ENCODE measurements at places on chromosomes 7 and 10. TPM values are rescaled to one million over a fixed set of nuclear protein-coding genes. Genes with fewer than 3 reads are reported as not detected.

The SHLD2 gene
- total RNA-seq, result 40.6 TPM

The MICALL2 gene
- total RNA-seq, result 12.6 TPM

The ADCYAP1R1 gene
- total RNA-seq, result 1.4 TPM

The MCM10 gene
- 49.7 TPM for total RNA-seq

The FAM25C gene
- total RNA-seq, result not detected

The SLC35G1 gene
- 15.0 TPM for total RNA-seq

The STEAP2 gene
- 8.6 TPM for total RNA-seq

The FAM53B gene
- 17.6 TPM for total RNA-seq

The OR2A7 gene
- total RNA-seq, result not detected

GRCh38 chr7:114759347-114760062, 162.4 kb upstream of the MDFIC start:
- DNase-seq, result peak; percentile 11

DNA sequence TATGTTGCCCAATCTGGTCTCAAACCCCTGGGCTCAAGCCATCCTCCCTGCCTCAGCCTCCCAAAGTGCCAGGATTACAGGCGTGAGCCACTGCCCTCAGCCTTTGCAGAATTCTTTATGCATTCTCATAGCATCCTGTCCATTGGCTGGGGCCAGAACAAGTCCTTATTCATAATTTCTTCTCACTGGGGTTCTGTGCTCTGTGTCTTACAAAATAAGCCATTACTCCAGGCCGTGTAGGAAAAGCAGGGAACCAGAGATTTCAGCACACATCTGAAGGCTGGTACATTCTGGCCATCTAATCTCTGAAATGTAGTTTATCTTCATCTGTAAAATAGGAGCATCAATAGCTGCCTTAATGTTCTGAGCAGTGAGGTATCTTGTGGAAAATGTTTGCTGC, 10.3 kb upstream of the OCM start:
- DNase-seq, result no peak

GRCh38 chr10:78450239-78450638, 416.6 kb downstream of the RPS24 start:
- DNase-seq, result no peak

- DNase-seq, result no peak
Observed at GRCh38 chr10:132441818-132442524, 45.0 kb downstream of the PWWP2B start.

- DNase-seq, result no peak
Observed at GRCh38 chr10:124470544-124471434, 9.2 kb downstream of the LHPP start.

DNA sequence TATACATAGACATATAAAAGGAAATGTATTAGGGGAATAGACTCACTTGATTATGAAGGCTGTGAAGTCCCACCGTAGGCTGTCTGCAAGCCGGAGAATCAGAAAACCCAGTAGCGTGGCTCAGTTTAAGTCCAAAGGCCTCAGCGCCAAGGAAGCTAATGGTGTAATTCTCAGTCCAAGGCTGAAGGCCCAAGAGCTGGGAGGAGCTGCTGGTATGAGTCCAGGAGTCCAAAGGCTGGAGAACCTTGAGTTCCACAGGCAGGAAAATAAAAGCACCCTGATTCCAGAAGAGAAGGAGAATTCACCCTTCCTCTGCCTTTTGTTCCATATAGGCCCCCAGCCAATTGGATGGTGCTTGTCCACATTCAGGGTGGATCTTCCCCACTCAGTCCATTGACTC, 166.2 kb upstream of the TAC1 start:
- no peak for DNase-seq

DNA sequence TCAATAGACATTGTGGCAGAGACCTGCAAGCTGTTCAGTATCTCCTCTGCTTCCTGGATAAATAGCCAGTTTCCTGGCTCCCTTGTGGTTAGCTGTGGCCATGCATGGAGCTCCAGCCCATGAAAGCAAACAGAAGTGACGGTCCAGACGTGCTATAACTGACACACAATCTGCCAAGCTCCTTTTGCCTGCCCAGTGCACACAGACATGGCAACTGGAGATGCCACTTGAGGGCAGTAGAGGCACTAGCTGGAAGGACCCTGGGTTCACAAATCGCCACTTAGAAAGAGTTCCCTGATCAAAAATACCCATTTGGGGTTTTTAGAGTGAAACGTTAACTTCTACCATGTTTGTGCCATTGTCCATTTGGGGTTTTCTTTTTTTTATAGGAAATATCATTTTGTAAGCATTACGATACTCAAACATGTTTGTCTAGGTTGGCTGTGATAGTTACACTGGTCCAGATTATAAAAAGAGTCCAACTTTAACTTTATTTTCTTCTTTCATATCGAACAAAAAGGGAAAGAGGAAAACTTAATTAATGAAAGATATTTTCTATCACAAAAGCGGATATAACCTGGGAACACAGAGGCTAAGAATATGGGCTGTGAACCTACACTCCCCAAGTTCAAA, 31.3 kb downstream of the KIN start:
- DNase-seq, result peak; percentile 27

GRCh38 chr7:3206771-3207191, 94.3 kb upstream of the SDK1 start:
- DNase-seq, result no peak

GRCh38 chr10:98212196-98212595, 55.8 kb downstream of the LOXL4 start:
- DNase-seq, result no peak

DNA sequence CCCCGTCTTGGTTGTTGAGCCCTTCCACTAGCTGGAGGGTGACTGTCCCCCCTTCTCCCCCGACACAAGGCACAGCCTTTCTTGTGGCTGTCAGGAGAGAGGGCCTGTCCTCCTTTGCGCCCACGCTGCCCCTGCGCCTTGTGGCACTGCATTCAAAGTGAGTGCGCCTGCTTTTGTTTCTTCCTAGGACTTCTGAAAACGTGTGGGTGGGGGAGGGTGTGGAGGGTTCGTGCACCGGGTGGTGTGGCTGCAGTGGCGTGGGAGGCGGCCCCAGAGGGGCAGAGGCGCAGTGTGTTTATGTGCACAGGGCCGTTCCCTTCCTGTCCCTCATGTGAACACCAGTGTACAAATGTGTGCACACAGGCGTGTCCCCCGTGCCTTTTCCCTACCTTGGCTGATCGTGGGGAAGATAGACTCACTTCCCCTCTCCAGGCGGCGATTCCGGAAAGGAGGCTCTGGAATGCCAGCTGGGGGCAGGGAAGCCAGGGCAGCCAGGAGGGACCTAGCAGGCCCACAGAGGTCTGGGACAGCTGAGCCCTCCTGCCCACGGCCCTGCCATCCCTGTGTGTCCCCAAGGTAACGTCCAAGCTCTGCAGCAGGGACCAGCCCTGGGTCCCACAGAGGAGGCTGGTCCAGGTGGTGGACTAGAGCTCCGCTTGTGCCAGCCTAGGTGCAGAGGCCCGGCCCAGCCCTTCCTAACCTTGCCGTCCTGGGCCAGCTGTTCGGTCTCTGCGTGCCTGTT, 88.8 kb downstream of the LHPP start:
- DNase-seq, result no peak

GRCh38 chr10:113433711-113434110, 119.1 kb upstream of the HABP2 start:
- DNase-seq, result no peak

DNA sequence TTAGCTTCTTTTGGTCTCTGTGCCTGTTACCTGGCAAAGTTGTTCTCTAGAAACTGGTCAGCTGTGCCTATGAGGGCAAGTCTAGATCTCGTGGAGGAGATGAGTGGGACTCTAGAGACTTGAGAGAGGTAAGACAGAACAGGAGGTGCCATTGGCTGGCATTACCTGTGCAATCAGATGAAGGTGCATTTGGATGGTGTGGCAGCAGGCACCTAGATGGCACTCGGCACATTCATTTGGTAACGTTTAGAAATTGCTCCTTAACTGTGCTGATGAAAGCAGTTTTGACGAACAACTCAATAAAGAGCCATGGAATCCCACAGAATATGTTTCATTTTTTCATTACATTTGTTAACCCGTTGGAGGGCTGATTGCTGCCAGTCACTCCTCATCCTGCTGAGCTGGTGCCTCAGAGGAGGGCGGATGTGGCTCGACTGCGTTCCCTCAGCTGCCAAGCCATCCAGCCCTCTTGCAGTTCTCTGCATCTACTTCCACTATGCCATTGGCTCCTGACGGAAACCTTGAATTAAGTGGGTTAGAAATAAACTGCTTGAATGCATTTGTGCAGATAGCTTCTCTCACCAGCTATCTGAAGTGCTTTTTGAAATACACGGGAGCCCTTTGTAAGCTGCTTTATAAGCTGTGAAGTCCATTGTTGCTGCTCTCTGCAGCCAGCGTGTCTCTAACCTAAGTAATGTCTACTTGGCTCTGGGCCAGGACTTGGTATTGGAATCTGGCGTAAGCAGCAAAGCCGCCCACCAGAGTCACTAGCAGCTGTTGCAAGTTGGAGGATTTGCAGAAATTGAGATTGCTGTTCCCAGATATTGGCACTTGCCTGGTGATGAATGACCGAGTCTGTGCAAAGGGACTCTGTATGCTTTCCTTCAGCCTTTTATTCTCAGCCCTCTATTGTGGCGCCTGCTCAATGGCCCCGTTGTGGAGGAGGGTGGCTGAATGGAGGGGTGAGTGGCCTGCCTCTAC, 87.4 kb downstream of the LRRC4 start:
- no peak for DNase-seq

DNA sequence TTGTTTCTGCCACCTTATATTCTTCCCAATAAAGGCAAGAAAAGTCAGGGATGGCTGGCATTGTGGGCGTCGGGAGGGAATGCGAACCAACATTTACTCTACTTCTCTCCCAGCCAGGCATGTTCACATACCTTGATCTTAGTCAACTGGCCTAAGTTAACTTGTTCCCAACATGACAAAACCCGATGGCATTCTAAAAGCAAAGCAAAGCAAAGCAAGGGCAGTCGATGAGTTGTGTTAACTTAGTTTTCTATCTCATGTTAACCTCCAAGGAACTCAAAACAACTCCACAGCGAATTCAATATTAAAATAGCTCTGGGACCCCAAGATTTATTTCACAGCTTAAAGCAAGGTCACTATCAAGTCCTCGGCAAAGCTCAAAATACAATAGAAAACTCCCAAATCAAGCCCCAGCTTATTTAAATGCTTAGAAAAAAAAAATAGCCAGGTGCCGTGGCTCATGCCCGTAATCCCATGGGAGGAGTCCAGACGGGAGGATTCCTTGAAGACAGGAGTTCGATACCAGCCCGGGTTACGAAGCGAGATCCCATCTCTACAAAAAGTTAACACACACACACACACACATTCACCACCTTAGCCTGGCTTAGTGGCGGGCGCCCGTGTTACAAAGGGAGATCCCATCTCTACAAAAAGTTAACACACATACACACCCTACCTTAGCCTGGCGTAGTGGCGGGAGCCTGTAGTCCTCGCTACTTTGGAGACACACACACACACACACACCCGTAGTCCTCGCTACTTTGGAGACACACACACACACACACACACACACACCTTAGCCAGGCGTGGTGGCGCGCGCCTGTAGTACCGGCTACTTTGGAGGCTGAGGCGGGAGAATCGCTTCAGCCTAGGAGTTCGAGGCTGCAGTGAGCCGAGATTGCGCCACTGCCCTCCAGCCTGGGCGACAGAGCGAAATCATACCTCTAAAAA, 901 bp upstream of the CCNY start:
- DNase-seq, result peak; percentile 32

DNA sequence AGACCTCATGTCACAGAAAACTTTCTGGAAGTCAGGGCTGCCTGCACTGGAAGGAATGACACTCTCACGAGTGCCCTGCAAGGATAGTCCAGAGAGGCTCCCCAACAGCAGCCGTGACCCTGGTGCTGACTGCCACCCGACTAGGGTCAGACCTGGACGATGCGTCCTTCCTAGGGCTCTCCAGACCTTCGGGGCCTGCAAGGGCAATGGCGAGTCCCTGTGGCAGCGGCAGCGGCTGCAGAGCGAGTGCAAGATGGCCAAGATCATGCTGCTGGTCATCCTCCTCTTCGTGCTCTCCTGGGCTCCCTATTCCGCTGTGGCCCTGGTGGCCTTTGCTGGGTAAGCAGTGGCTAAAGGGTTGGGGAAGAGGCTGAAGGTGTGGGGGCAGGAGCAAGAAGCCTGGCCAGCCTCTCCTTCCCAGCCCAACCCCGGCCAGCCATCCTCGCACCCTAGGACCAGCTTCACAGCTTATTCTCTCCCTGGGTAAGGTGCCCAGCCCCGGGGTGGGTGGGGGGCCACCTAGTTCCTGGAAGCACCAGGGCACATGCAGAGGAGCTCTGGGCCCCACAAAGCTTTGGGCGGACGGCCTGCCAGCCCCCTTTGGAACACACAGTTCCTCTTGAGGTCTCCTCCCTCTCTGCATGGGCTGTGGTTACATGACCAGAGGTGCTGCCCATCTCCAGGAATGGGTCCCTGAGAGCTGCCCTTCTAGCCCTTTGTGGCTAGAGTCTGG, 5.5 kb downstream of the OPN4 start:
- no peak for DNase-seq

DNA sequence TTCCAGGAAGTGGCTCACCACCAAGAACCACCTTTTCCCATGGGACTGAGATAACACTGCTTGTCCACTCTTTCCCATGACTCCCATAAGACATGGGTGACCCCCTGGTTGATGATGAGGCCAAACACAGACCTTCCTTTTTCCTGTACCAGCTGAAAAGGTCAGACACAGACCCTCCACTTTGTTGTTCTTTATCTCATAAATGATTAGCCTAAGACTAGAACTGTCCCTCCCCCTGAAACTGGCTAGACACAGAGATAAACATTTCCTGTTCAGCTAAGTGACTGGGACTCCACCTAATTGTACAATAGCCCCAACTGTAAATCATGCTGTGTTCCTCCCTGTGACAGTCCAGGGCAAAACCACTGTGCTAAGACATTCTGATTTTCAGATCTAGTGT, 8.2 kb upstream of the NRG3 start:
- DNase-seq, result peak; percentile 67

DNA sequence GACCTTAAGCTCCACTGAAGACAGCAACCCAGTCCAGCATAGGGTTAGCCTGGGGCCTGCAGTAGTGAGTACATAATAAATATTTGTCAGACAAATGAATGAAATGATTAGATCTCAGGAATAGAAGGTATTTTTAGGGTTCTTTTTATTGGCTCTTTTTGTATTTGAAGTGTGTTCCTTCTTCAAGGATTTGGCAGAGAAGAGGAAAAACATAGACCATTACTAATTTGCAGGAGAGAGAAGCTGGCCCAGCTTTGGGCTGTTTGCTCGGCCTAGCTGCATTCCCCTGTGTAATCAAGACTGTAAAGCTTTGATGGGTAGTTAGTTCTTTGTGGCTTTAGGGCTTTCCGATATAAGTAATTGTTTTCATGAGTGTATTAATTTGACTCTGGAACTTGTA, 64.2 kb downstream of the CNNM2 start:
- no peak for DNase-seq

- peak; percentile 6 for DNase-seq
Observed at GRCh38 chr10:10644008-10644646, 373.5 kb upstream of the CELF2 start.

DNA sequence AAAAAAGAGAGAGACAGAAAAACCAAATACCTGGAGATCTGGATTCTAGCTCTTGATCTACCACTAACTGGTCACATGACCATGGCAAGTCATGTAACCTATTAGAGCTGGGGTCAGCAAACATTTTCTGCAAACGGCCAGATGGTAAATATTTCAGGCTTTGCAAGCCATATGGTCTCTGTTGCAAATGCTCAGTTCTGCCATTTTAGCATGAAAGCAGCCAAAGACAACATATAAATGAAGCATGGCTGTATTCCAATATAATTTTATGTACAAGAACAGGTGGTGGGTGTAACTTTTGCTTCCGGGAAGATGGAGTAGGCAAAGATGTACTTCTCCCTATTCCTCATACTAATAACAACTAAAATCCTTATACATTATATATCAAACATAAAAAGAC, 6.7 kb downstream of the FRA10AC1 start:
- no peak for DNase-seq

All from HT1080 (cell line).